ENCODE measurements at places on chromosomes 2 and 18.

DNA sequence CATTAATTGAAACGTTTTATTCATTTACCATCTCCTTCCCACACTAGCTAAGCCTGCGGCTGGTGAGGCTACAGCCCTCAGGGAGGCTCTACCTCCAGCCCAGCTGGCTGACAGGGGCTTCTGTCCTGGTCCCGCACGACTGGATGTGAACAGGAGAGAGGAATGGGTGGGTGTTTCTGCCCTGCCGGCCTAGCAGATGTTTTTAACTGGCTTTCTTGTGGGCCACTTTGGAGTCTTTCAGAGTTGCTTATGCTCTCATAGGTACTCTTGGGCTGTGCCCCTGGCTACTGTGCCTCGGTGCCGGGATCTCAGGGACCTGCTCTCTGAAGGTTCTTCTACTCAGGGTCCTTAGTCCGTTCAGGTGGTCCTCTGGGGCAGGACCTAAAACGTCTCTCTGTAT is 184.3 kb upstream of the TWIST2 start:
- DNase-seq = no peak

- no peak for DNase-seq
These were observed 1.9 kb upstream of the ST3GAL5 start for GRCh38 chr2:85890522-85891176.

GRCh38 chr2:188022389-188022788 is 269.3 kb upstream of the GULP1 start:
- DNase-seq = no peak

GRCh38 chr2:119483395-119483753 is 40.9 kb downstream of the SCTR start:
- no peak for DNase-seq

GRCh38 chr2:170361090-170361936 is 183.4 kb downstream of the MYO3B start:
- DNase-seq = peak; percentile 66

DNA sequence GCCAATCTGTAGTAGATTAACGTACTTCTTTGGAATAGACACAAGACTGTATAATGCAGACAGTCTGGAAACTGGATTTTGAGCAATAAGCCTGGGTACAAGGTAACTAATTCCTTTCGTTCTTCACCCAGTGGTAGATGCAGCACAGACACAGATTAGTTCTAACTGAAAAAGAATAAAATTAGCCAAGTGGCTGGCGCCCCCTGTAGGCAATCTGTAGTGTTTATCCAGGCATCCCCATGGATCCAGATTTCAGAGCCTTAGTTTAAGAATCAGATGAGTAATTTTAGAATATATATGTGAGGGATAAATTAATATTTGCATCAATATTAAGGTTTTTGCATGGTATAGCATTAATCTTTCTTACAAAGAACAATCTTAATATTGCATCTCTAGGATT is 563.9 kb downstream of the DCC start:
- DNase-seq = peak; percentile 15

DNA sequence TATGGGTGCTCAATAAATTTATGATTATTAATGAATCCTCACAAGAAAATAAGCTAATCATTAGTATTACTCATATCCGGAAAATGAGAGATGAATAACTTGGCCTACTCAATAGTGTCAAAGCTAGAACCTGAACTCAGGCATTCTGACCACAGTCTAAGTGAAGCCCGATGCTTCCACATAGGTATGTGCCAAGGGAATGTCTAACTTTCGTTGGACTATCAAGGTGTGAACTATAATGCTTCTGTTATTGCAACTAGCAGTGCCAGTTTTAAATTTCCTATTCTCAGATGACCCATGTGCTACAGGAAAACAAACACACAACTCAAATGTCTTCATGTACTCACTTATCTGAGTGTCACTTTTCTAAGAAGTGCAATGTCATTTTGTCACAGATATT is 1.8 kb downstream of the BARD1 start:
- peak; percentile 13 for DNase-seq

GRCh38 chr2:61471905-61472805 is 1.3 kb upstream of the USP34 start:
- peak; percentile 59 for DNase-seq

- no peak for DNase-seq
These were observed 567.2 kb downstream of the MBD2 start for GRCh38 chr18:53657257-53657656.

GRCh38 chr18:52992041-52992440 is 652.0 kb downstream of the DCC start:
- DNase-seq = no peak

- no peak for DNase-seq
These were observed 105.1 kb upstream of the ITGB6 start for GRCh38 chr2:160305081-160305750.

DNA sequence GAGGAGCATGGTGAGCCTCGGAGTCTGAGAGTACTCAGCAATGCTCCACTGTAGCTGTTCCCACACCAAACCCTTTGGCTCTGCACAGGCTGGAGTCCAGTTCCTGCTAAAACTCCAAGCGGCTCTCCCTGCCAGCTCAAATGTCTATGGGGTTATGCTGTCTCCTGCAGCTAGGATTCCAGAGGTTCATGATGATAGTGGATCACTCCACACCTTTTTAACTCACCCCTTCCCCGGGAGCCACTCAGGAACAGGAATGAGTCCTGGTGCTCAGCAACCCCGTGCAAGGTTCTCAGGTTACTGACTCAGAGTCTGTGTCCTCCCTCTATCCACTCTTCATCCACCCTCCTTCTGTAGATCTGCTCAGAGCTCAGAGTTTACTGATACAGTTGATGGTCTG is 410.0 kb downstream of the CDH19 start:
- no peak for DNase-seq

- peak; percentile 75 for DNase-seq
These were observed 1.1 kb upstream of the FARP2 start for GRCh38 chr2:241354668-241355658.

GRCh38 chr2:218885981-218886947 is 5.6 kb downstream of the WNT10A start:
- DNase-seq = peak; percentile 59

DNA sequence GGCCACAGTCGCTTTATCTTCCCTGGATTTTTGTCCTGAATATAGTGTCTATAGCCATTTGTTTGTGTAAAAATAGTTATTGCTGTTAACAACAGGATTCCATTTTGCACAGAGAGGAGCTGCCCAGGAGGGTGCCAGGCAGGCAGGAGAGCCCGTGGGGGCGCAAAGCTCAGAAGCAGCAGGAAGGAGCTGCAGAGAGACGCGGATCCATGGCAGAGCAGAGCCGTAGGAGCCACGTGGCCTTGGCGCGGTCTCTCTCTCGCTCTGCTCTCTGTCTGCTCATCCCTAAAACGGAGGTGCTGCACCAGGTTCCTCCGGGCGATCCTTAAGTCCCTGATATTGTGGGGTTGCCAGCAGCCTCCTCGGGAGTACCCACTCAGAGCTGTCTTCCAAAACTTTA is 185.3 kb upstream of the MYT1L start:
- DNase-seq = no peak

DNA sequence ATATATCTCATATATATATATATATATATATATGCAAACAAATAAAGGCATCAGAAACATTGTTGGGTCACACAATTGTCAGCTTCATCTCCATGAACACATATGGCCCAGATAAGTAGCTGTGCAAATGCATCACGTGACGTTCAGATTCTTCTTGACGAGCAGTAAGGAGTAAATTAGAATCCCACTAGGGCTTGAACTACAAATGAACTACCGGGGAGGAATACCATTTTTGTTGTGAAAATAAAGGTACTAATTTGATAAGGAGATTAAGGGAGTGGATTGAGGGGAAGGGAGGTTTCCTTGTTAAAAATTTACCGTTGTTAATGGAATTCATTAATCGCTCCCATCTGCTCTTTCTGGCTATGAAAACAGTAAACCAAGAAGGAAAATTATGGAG is 186.5 kb upstream of the COPS8 start:
- no peak for DNase-seq

GRCh38 chr2:113211226-113212105 is 37.7 kb downstream of the PSD4 start:
- no peak for DNase-seq

DNA sequence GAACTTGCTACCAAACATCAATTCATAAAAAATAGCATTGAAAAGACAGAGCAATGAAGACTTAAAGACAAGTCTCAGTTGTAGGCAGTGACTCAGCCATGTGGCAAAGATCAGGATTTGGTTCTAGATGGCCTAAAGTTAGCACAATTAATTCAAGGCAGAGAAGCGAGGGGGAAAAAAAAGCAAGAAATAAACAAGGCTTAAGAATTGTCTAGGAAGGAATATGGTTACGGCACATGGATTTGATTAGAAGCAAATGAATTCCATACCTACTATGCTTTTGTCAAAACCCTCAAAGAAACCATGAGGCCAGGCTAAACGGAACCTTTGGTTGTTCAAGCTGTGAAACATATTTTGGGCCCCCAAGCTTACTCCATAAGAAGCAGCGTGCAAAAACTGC is 362.2 kb upstream of the KCNH7 start:
- no peak for DNase-seq

- no peak for DNase-seq
These were observed 136.6 kb upstream of the ALKAL2 start for GRCh38 chr2:424306-425171.

DNA sequence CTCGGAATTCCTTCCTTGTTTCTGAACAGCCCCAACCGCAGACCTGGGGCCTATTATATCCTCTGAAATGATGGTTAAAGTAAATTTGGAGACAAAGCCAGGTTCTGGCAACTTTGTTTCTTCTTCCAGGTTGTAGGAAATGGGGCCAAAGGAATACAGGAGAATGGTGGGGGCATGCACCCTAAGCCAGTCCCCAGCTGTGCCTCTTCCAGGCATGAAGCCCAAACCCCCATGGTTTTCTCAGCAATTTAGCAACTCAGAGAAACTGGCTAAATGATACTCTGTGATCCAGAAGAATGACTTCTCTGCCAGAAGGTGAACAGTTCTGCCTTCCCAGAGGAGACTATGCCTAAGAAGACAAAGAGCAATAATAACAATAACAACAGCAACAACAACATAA is 635.0 kb upstream of the FANCL start:
- DNase-seq = no peak

DNA sequence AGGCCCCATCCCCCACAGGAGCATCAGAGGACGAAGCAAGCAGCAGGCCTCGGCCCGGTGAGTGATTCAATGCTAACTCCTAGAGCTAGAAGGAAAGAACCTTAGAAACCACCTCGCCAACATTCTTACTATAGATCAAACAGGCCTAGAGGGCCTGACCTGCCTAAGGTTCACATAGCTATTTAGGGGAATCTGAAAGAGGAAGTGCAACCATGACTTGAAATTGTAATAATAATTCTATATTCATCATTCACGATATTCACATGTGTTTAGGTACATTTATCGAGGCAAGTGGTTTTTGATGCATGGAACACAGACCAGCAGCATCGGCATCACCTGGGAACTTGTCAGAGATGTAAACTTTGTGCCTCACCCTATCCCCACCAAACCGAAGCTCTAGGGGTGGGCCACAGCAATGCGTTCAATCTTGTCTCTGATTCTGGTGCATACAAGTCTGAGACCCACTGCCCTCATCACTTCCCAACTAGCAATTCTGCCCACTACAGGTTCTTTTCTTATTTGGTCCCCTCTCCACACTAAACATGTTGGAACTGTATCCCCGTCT is 78.0 kb upstream of the DNMT3A start:
- DNase-seq = peak; percentile 97

GRCh38 chr2:194205568-194206227 is 1451.3 kb upstream of the SLC39A10 start:
- no peak for DNase-seq

DNA sequence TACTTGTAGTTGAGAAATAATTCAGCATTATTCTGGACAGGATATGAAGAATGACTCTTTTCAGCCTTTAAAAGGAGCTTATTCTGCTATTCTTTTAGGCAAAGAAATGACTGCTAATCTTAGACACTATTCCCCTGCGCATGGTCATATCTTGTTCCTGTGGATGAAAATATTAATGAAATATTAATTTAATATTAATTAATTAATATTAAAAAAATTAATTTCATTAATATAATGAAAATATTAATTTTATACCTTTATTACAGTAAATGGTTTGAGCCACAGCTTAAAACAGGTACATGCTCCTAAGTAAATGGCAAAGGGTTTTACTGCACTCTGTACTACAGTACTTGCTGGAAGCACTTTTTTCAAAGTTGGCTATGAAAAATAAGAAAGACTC is 890.1 kb upstream of the PIK3C3 start:
- DNase-seq = no peak

DNA sequence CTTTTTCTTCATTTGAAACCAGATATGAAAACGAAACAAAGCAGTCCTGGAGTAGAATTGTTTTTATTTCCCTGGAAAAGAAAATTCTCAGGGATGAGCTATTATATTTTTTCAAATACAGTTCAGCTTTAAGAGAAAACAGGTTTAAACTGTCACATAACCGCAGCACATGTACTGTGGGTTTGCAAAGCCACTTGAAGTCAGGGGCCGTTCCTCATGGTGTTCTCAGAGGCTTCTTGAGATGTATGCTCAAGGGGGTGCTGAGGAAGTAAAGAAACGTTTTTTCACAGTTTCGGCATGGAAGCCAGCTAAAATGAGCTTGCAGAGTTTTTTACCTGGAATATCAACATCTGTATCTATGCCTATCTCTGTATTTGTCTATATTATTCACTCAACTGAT is 225.3 kb downstream of the MC4R start:
- DNase-seq = no peak

DNA sequence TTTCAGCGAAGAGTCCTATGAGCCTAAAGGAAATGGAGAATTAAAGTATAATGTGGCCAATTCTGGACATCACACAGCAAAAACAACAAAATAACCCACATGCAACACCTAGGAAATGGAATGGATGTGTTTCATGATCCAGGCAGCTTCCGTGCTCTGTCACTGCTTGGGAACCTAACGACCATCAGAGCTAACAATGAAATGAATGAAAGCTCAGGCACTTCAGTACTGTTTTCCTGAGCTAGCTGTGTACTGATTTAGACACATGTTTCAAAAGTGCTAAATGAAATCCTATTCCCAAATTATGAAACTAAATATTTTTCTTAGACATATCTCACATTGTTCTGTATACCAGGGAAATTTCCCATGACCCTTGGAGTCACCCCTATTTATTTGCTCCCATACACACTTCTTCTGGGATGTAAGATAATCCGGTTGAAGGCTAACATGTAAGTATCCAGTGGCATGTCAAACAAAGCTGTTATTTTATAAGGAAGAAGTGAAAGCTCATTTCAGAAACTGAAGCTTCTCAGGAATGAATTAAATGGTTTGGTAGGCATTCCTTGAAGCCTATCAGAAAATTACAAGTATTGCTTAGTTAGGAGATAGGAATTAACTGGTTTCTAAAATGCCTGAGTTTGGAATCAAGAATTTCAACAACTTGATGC is 108.5 kb upstream of the RND3 start:
- DNase-seq = no peak

GRCh38 chr2:96933305-96934181 is 52.8 kb downstream of the FAM178B start:
- DNase-seq = no peak

- no peak for DNase-seq
These were observed 38.3 kb upstream of the WDR75 start for GRCh38 chr2:189402932-189403331.

- no peak for DNase-seq
These were observed 286.8 kb downstream of the TRIB2 start for GRCh38 chr2:13003500-13003899.

GRCh38 chr18:14971461-14972185 is 223.7 kb downstream of the ANKRD30B start:
- no peak for DNase-seq

- DNase-seq = peak; percentile 91
These were observed 526 bp downstream of the SFT2D3 start for GRCh38 chr2:127701651-127702394.

GRCh38 chr2:20942646-20943125 is 101.2 kb downstream of the APOB start:
- DNase-seq = no peak
